Stimulated activated CD8-positive, alpha-beta memory T cell treated with anti-CD3 and anti-CD28 coated beads, Interleukin-15, amount 100 ng/mL, for 4 hours (primary cell): ENCODE measurements at places on chromosomes 12 and 14.

DNA sequence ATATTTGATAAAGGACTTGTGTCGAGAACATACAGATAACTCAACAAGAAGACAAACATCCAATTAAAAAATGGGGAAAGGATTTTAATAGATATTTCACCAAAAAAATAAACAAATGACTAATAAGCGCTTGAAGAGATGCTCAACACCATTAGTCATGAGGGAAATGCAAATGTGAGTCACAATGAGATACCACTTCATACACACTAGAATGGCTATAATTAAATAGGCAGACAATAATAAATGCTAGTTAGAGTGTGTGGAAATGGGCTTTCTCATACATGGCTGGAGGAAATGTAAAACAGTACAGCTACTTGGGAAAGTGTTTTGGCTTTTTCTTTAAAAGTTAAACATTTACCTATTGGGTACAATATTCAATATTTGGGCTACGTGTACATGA is 34.8 kb downstream of the DLK1 start:
- DNase-seq: no peak

- no peak for DNase-seq
These were observed 836 bp downstream of the PTPN21 start for GRCh38 chr14:88553886-88554456.

DNA sequence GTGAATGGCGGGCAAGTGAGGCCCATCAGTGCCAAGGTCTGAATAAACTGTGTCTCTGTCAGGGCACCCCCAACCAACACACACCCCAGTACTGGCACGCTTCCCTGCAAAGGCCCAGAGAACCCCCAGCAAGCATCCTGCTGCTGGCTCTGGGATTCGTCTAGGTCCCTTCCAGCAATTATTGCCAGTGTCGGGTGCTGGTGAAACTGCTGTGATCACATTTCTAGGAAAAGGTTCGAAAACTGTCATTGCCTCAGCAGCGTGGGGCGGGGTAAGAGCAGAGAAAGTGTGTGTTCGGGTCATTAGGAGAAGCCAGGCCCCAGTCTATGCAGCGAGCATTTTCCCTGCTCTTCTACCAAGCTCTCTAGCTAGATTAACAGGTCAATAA is 2.5 kb downstream of the FAM222A start:
- no peak for DNase-seq

DNA sequence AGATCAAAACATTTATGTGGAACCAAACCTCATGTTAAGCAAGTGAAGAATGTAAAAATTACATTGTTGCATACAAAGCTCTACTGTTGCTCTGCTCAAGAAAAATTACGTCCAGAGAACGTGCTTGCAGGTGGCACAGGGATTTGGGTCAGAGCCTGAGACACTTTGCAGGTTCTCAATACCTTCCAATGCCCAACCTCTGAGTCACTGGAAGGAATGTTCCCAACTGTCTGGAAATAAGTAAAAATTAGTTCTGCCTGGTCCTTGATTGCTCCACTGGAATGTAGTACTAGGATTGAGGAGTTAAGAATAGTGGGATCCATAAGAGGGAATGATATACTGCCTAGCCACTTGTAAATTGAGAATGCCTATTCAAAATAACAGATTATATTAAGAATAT is 2.8 kb upstream of the IFNG start:
- DNase-seq: no peak

DNA sequence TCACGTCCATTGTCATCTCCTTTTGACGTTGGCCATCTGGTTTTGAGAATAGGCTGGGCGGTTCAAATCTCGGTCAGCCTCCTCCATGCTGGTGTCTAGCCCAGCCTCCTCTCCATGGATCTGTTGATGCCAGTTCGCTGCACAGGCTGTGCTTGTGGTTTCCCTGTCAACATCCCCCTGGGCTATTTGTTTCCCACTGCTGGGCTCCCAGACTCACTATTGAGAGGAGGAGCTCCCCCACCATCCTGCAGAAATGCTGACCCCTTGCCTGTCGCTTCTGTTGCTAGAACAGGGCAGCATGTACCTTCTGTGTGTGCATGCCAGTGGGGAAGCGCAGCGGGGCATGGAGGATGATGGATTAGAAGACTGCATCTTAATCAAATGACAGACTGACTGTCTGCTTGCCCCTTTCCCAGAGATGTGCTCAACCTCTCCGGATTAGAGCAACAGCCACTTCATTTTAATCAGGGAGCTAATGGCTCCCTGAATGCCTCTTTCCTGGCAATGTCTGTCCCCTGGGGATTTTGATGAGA is 170.5 kb downstream of the TSPAN9 start:
- no peak for DNase-seq

GRCh38 chr12:52244615-52244994 is 11.6 kb downstream of the KRT7 start:
- no peak for DNase-seq

DNA sequence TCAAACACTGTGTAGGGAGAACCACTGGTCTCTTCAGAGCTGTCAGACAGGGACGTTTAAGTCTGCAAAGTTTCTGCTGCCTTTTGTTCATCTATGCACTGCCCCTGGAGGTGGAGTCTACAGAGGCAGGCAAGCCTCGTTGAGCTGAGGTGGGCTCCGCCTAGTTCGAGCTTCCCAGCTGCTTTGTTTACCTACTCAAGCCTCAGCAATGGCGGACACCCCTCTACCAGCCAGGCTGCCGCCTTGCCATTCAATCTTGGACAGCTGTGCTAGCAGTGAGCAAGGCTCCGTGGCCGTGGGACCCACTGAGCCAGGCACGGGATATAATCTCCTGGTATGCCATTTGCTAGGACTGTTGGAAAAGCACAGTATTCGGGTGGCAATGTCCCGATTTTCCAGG is 24.6 kb upstream of the YBX3 start:
- DNase-seq: no peak

GRCh38 chr12:28425526-28425925 is 235.3 kb downstream of the CCDC91 start:
- DNase-seq: no peak

GRCh38 chr12:115762936-115763335 is 514.6 kb downstream of the MED13L start:
- no peak for DNase-seq

DNA sequence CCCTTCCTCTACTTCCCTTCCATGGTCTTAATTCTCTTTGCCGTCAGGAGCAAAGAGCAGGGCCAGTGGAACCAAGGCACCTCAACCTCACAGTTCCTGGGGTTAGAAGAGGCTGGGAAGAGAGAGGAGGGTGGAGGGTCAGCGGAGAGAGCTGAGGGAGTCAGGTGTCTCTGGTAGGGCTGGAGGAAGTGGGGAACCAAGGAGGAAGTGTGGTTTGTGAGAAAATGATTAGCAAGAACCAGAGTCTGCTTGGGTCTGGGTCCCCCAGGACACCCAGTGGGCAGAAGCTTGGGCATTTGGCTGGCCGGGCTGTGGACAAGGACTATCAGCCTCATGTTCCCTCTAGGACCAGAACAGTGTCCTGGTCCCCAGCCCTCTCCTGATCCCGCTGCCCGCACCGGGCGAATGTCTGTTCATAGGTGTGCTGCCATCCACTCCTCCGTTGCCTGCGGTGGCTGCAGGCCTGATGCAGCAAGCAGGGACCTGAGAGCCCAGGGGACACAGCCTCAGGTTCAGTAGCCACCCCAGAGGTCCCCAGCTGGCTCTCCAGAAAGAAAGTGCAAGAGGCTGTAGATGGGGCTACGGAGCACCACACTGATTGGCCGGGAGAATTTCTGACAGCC is 2.3 kb downstream of the HOXC12 start:
- DNase-seq: no peak

DNA sequence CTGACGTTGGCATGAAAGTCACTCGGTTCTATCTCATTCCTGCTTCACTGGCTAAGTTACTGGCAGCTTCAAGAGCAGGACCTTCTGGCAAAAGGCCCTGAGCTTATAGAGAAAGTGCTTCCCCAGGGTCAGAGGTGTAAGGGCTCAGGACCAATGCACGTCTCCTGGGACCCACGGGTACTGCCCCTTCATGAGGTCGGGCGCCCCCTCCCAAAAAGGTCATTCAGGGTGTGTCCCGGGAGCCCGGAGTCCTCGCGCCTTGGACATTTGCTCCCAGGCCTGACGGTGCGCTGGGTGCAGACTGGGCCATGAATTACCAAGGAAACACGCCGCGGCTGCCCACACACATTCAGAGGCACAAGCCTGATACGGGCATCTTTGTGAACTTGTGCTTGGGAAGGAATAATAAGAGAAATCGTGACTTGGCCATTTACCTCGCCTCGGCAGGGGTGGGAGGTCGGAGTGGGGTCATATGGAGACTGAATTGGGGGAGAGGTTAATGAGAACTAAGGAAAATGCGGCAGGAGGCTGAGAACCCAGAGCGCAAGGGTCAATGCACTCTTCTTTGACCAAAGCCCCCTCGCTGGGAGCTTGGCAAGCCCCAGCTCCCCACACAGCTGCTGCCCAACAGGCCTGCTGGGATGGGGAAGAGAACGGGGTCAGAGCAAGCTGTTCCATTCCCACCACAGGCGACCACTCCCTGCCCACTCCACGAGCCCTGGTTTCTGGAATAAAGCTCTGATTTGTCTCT is 15.7 kb upstream of the SLC6A12 start:
- no peak for DNase-seq

GRCh38 chr14:52175982-52176502 is 91.5 kb upstream of the PTGDR start:
- peak; percentile 16 for DNase-seq

DNA sequence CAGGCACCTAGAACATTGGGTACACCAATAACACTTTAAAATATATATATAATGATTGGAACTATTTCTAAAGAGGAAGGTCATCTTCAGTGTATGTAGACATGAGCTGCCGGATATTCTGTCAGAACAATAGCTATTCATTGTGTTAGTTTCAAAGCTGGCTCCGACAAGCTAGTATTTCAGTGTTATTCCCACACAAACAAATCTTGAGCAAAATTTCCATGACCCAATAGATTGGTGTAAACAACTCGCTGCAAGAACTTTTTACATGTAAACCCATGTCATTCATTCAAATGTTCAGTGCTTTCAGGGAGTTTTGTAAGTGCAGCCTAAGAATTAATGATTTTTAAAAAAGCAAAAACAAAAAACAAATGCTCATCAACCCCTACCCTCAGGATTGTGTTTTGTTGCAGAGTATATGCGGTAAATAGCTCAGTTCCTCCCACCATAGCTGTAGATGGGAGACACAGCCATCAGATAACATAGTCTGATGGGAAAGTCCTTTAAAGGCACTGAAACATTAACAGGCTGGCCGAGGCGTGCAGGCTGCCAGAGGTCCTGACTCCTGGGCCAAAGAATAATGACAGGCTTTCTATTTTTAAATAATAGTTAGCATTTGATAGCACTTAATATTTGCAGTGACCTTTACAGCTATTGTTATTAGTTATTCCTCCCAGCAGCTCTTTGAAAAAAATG is 150.3 kb upstream of the ARHGAP5 start:
- no peak for DNase-seq

GRCh38 chr14:34218881-34219280 is 243.2 kb downstream of the SPTSSA start:
- no peak for DNase-seq

DNA sequence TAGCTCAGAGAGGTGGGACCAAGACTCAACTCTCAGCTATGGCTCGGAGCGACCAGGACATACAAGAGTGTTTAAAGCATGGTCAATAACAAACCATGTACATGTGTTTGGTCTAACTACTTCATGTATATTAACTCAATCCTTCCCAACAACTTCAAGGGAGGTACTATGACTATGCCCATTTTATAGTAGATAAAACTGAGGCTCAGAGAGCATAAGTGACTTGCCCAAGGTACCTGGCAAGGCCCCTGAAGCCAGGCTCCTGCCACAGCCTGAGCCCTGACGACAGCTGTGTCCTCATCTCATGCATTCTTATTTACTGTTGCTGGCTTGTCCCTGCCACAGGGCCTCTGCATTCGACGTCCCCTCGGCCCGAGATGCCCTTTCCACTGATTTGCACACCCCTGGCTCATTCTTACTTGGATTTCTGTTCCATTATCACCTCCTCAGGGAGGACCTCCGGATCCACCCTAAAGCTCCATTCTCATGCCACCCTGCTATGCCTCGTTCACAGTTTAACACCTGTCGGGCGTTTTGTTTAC is 2.6 kb downstream of the TESC start:
- no peak for DNase-seq

- DNase-seq: no peak
These were observed 30.5 kb downstream of the JAG2 start for GRCh38 chr14:105138021-105138541.

- no peak for DNase-seq
These were observed 136.1 kb downstream of the FGD4 start for GRCh38 chr12:32535288-32535999.

- DNase-seq: no peak
These were observed 13.8 kb upstream of the POC1B start for GRCh38 chr12:89539426-89540223.

DNA sequence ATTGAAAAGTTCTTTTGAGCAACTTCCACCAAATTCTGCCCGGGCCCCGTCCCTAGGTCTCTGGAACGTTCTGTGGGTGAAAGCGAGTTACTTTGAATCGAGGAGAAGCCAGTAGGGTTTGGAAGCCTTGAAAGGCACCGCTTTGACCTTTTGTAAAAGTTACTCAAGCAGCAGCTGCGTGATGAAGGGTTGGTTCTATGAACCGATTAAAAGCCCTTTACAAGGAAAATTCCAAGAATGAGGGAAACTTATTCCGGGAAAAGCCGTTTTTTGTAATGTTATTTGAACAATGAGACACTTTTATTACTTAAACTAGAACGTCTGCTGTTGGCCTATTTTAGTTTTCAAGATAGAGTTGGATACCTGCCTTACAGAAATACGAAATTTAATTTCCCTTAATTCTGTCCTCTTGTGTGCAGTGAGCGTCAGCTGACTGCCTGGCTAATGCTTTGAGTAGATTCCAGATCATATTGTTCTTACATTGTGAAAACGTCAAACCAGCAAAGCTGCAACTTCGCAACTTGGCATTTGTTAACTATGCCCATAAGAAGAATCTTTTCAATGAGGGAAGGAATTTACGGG is 906 bp downstream of the LARP4 start:
- no peak for DNase-seq

- no peak for DNase-seq
These were observed 205.8 kb upstream of the SLC38A2 start for GRCh38 chr12:46578190-46578982.

DNA sequence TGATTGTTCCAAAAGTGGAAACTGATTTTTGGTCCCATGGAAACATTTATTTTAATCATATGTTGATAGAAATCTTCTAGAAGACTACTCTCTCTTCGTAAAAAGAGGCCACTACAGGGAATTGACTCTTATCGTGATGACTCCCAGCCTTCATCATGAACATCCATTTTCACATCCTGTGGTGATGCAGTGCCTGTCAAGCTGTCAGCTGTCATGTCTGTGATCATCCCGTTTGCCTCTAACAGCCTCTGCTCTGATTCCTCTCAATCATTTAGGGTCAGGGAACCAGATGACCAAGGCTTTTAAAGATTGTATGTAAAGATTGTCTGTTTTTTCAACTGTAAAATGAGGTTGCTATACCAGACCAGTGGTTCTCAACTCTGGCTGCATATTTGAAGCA is 419.0 kb upstream of the MGAT4C start:
- no peak for DNase-seq

DNA sequence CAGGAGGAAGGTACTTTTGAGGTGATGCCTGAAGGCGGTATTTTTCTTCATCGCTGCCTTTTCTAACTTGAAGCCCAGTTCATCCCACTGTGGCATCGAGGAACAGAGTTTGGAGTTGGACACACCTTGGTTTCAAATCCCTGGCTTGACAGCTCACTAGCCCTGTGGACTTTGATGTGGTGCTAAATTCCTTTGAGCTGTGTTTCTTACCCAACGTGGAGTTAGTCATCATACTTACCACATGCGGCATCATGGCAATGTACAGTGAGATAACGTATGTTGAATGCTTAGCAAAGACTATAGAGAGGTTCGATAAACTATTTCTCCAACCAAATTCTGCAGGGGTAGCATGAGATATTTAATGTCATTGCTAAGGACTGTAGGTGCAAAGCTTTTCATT is 3.4 kb downstream of the PLEKHG3 start:
- no peak for DNase-seq

- DNase-seq: no peak
These were observed 41.5 kb upstream of the NPAS3 start for GRCh38 chr14:32896979-32897697.
